ENCODE measurements at places on chromosomes 5 and 9.
A peak's percentile ranks its signal among the peaks of the same experiment; 100 is the strongest.

DNA sequence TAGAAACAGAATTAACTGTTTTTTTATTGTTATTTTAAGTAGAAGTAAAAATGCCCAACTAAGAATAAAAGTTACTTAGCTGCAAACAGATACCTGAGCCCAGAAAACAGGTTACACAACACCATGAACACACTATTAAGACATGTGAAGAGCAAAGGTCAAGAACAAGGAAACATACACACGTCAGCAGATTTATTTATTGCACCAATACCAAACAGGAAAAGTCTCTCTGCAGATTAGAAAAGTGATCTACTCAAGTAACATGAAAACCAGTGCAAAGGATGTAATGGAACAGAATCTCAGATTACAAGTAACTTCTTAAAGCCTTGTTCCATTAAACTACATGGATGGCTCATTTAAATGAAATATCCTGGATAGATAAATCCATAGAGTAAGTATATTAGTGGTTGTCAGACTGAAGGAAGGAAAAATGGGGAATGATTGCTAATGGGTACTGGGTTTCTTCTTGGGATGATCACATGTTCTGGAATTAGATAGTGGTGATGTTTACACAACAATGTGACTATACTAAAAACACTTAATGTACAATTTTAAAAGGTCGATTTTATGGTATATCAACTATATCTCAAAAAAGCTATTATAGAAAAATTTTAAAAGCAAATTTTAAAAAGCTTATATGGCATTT is 6.1 kb downstream of the SAR1B start:
- DNase-seq, result no peak

GRCh38 chr5:74413403-74414048 is 227.0 kb downstream of the ENC1 start:
- no peak for DNase-seq

- DNase-seq, result no peak
These were observed 51.9 kb upstream of the IFNK start for GRCh38 chr9:27472195-27472594.

DNA sequence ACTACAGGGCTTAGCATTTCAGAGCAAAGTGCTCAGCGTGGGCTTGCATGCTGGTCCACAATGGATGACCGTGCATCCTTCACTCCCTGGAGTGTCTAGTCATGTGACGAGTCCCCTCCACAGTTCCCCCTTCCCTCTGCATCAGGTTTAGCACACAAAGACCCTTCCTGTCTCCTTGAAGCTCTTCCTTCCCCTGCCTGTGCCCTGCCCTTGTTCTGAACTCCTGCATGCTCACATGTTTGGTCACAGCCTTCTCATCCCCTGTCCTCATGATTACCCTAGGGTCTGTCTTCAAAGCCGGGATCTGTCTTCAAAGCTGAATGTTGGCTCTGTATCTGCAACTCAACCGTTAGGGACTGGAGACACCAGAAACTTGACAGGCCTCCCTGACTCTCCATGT is 388.9 kb downstream of the SEMA5A start:
- DNase-seq, result no peak

DNA sequence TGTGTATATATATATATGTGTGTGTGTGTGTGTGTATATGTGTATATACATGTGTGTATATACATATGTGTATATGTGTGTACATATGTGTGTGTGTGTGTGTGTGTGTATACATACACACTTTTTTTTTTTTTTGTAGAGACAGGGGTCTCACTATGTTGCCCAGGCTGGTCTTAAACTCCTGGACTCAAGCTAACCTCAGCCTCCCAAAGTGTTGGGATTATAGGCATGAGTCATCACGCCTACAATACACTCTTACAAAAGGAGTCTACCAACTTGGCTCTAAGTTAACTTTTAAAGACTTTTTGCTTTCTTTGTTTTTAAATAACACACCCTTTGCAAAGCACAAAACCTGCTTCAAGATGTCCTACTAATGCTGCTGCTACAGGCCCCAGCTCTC is 2.1 kb downstream of the C9orf78 start:
- DNase-seq, result no peak

DNA sequence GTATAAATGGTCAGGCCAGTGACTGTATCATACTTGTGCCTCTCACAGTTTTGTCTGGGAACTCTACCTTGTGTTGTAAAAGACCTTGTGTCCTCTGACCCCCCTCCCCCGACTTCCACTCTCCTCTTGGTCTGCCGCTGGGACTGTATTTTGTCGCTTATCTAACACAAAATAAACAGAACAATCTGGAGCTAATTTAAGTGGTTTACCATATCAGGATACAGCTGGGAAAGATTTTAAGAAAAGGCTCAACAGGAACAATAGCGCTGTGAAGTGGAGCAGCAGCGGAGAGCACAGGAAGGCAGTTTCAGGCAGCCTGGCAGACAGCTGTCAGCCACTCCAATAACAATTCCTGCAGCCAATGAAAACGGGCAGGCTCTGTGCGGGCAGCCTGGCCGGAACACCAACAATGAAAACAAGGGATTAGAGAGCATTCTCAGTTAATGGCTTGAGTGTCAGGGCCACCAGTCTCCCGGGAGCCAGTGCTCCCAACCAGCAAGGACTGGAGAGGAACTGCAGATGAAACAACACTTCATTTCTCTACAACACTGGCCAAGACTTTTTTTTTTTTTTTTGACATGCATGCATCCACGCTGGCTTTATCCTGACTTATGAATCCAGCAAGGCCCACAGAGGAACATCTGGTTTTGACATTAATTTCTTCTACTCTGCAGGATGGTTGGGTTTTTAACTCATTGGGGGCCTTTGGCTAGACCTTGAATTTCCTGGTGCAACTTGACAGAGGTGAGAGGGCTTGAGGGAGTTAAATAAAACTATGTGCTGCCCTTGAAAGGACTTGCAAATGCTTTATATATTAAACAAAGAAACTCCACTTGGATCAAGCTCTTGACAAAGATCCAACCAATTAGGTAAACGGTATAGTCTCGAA is 76.7 kb downstream of the ARSB start:
- no peak for DNase-seq

- no peak for DNase-seq
These were observed 138.6 kb downstream of the WDR70 start for GRCh38 chr5:37517686-37518085.

GRCh38 chr9:131709771-131710431 is 30.0 kb downstream of the RAPGEF1 start:
- peak; percentile 56 for DNase-seq

GRCh38 chr5:40915341-40915926 is 6.1 kb downstream of the C7 start:
- DNase-seq, result no peak

- no peak for DNase-seq
These were observed 292.8 kb downstream of the ARHGEF28 start for GRCh38 chr5:73918791-73919221.

DNA sequence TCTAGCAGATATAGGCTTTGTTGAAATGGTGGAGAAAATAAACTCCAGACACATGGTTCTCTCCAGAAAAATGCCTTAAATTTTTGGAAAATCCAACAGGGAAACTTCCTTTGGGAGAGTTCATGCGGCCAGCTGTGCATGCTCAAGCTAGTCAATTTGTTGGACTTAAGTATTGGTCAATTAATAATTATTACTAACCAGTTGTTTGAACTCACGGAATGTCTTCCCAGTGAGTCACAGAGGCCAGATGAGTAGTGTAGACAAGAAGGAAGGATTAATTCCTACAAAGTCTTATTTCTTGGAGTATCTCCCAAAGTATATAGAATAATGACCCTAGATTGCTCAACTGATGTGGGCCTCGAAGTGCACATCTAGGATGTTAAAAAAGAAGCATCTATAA is 103.6 kb downstream of the MACIR start:
- no peak for DNase-seq

GRCh38 chr9:115855458-115856133 is 298.0 kb upstream of the PAPPA start:
- no peak for DNase-seq

DNA sequence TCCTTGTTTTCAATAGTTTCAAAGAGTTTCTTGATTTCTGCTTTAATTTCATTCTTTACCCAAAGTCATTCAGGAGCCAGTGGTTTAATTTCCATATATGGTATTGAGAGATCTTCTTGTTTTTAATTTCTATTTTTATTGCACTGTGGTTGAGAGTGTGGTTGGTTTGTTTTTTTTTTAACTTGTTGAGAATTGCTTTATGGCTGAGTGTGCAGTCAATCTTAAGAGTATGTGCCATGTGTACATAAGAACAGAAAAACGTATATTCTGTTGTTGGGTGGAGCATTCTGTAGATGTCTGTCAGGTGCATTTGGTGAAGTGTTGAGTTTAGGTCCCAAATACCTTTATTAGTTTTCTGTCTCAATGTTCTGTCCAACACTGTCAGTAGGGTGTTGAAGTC is 26.7 kb upstream of the IPPK start:
- no peak for DNase-seq

GRCh38 chr9:115209601-115210306 is 91.8 kb upstream of the TNC start:
- no peak for DNase-seq

GRCh38 chr5:16486711-16487111 is 21.1 kb upstream of the ZNF622 start:
- DNase-seq, result no peak

GRCh38 chr5:44927115-44927733 is 118.5 kb downstream of the MRPS30 start:
- no peak for DNase-seq

DNA sequence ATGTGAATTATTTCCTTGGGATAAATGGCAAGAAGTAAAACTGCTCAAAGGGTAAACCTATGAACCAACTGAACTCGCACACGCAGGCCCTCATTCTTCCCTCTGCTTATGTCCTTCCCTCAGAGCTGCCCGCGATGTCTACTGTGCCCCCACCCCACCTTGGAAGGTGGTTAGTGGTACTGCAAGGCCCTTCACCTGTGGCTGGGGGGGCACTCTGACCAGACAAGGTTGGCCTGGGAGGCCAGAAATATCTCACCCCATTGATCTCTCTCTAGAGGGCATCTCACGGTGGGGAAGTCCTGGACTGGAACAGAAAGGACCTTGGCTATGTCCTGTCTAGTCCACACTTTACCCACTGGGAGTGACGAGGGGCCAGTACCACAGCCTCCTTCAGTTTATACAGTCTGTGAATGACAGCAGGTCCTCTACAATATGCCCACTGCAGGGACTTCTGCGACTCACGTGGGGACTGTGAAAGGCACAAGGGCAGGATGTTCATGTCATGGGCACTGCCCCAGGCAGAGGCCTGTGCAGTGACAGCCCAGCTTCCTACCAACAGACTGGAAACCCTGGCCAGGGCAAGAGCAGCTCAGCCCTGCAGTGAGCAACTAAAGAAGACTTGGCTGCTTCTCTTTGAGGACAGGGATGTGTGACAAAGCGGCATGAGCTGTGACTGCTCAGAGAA is 56.8 kb upstream of the SYNPO start:
- DNase-seq, result no peak

DNA sequence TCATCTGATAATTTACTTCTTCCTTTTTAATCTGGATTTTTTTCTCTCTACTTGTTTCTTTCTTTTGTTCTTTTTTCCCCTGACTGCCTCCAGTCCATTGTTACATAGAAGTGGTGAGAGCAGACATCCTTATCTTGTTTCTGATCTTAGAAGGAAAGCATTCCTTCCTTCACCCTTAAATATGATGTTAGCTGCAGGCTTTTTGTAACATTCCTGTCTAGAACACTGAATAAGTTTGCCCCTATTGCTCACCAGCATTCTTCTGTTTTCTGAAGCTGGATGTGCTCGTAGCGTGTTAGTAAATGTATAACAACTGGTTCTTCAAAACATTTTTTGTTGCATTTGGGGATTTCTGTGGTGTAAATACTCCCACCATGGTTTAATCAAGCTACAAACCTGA is 136.7 kb upstream of the NFIL3 start:
- no peak for DNase-seq

DNA sequence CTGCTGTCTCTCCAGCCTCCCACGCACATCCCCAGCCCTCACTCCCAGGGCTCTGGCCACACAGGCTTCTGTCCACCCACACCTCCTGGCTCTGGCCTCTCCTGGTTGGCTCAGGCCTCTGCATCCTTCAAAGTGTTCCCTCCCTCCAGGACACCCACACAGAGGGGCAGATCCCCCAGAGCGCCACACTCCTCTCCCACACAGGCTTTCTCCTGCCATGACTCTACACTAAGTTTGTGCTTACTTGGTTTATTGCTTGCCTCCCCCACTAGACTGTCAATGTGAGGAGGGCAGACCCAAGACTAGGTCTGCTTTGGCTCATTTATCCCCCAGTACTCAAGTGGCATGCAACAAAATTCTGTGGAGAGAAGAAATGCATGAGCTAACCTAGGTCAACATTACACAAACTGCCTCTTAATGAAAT is 67.0 kb upstream of the SPOCK1 start:
- DNase-seq, result no peak

- peak; percentile 54 for DNase-seq
These were observed 1.9 kb downstream of the GPBP1 start for GRCh38 chr5:57175551-57176309.

DNA sequence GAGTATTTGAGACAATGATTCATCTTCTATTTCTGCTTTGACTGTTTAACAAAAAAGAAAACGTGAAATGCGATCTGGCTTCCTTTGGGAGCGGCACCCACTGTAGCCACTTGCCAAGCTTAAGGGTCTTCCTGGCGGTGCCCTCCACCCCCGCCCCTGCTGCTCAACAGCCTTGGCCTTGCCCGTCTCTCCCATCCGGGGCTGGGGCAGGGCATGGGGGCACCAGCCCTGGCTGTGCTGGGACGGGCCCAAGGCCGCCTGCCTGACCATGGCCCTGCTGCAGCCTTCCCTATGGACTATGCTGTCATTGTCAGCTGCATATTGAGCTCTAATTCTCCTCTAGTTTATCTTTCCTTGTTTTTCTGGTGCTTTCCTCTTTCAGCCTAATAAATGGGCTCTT is 115.8 kb upstream of the CACNA1B start:
- no peak for DNase-seq

DNA sequence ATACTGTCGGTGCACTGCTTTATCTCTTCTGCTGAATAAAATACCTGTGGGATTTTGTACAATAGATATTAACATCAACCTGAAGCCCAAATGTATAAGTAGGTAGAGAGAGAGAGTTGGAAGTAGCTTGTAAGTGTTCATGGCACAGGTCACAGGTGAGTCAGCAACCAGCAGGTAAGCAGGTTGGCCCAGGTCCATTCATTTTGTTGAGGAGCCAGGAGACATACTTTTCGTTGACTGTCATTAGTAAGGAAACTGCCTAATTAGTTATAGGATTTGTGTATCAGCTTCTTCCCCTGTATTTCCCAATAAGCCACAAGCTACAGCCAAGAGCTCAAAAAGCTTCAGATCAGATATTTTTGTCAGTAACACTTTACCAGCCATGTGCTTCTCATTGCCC is 650.8 kb downstream of the IRX1 start:
- DNase-seq, result no peak

- DNase-seq, result no peak
These were observed 187.4 kb downstream of the DCP2 start for GRCh38 chr5:113164021-113164420.

DNA sequence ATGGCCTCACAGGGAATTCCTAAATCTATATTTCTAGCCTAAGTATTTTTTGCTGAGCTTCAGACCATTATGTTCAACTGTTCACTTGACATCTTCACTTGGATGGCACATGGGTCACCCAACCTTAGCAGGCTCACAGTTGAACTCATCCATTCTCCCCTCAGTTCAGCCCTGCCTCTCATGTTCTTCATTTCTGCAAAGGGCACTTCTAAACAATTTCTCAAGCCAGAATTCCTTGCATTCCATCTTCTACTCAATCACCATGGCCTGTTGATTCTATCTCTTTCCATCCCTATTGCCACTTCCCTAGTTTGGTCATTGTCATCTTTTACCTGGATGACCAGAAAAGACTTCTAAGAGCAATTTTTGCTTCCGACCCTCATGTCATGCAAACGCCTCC is 7.3 kb upstream of the RGS3 start:
- no peak for DNase-seq

GRCh38 chr9:37017546-37017945 is 16.5 kb downstream of the PAX5 start:
- DNase-seq, result no peak
